ENCODE measurements at places on chromosomes 16 and 17. TPM values are rescaled to one million over a fixed set of nuclear protein-coding genes. Genes with fewer than 3 reads are reported as not detected.

GRCh38 chr17:57869617-57870282 lies 19.9 kb upstream of the MRPS23 start:
- no peaks in the 10 kb centered on the region for H3K27me3 ChIP-seq
- no peak for DNase-seq
- no peak overlapping the region for H3K27ac ChIP-seq
- H3K4me3 ChIP-seq, result no peak overlapping the region
- peaks cover 29% of the 10 kb centered on the region for H3K36me3 ChIP-seq

DNA sequence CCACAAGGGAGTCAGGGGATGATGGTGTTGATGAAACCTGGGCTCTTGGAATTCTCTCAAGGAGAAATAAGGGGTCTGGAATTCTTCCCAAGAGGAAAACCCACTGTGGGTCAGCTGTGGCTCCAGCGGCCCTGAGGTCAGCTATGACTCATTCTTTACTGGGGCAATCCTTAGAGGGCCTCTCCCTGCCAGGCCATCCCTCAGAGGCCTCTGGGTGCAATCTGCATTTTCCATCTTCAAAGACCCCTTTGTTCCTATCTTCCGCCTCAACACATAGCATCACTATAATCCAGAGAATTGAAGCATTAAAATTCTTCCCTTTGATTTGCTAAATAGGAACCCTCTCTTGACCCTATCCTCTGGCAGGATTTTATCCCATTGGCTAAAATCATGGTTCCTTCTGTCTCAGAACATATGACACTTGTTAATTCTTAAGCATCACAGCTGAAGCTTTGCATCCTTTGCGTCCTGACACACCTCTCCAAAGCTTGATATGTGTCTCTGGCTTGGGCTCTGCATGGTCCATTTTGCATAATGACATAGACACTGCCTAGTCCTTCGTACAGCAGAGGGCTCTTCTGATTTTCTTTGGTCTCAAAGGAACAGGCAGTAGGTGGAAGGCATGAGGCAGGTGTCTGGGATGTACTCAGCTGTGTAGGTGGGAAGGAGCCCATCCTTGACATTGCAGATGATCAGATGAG lies 4.4 kb upstream of the KRT37 start:
- H3K4me1 ChIP-seq, result no peaks in the 10 kb centered on the region
- H3K4me3 ChIP-seq, result no peak overlapping the region
- no peaks in the 10 kb centered on the region for H3K27me3 ChIP-seq
- no peak overlapping the region for H3K27ac ChIP-seq
- DNase-seq, result no peak

- H3K4me3 ChIP-seq, result no peak overlapping the region
- H3K27ac ChIP-seq, result no peak overlapping the region
- H3K36me3 ChIP-seq, result no peaks in the 10 kb centered on the region
- peaks cover 6% of the 10 kb centered on the region for H3K4me1 ChIP-seq
These were observed 39.7 kb downstream of the XYLT1 start for GRCh38 chr16:17431012-17431411.

DNA sequence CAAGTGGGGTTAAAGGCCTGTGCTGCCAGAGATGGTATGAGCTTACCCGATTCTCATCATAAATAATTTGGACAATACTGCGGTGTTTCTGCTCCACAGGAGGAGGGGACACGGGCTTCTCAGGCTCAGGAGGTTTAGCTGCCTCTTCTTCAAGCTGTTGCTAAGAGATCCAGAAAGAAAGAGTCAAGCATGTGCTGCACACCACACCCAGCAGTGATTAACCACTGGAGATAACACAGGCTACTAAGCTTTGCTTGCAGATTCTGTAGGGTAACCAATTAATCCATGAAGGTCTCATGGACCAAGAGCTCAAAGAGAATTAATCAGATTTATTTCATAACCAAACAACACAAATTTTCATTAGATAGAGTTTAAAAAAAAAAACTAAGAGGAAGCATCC lies 56.6 kb downstream of the NCOR1 start:
- no peak for DNase-seq
- peaks cover 54% of the 10 kb centered on the region for H3K36me3 ChIP-seq
- H3K4me3 ChIP-seq, result no peak overlapping the region

DNA sequence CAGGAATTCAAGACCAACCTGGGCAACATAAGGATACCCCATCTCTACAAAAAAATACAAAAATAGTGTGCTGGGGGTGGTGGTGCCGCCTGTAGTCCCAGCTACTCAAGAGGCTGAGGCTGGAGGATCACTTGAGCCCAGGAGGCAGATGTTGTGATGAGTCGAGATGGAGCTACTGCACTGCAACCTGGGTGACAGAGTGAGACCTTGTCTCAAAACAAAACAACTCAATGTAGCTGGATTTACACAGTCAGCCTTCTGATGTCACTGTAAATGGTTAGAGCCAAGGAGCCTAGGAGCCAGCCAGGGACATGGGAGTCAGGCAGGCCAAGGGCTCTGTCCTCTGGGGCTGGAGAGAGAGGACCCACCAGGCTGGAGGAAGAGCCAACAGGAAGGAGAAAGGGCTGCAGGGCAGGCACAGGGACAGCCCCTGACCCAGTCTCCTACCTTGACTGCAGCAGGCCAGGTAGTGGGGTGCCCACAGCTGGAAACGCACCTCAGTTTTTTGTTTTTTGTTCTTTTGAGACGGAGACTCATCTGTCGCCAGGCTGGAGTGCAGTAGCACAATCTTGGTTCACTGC lies 8.4 kb downstream of the CDIPT start:
- DNase-seq, result no peak
- H3K4me1 ChIP-seq, result no peaks in the 10 kb centered on the region
- no peak overlapping the region for H3K27ac ChIP-seq
- H3K4me3 ChIP-seq, result no peak overlapping the region
- peaks cover 6% of the 10 kb centered on the region for H3K36me3 ChIP-seq
- no peaks in the 10 kb centered on the region for H3K27me3 ChIP-seq

DNA sequence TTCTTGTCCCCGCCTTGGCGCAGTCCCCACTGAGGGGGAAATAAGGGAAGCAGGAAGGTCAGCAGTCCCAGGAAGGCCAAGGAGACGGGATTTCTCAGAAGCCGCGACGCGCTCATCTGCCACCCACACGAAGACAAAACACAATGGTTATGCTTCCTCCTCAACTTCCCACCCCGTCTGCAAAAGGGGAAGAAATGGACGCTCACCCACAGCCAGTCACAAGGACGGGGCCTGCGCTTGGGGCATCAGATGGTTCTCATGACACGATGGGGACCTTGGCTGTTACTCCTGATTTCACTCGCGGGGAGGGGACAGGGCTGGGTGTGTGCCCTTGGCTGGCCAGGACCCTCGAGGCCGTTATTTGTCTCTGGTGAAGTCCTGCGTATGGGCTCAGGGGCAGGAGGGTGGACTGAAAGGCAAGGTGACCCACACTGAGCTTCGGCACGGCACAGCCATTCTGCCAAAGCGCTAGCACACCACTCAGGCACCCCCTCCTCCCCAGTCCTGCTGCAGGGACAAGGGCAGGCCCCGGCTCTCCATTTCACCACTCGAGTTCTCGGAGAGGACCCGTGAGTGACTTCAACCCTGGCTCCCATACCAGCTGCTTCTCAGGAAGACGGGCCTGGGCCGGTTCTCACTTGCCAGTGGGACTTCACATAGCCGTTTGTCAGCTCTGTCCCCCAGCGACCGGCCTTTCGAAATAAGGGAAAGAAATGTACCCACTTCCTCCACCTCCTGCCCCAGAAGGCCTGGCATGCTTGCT lies 84.5 kb downstream of the ABR start:
- no peaks in the 10 kb centered on the region for H3K27me3 ChIP-seq
- H3K36me3 ChIP-seq, result peaks cover 11% of the 10 kb centered on the region
- H3K4me3 ChIP-seq, result no peak overlapping the region
- H3K4me1 ChIP-seq, result no peaks in the 10 kb centered on the region

DNA sequence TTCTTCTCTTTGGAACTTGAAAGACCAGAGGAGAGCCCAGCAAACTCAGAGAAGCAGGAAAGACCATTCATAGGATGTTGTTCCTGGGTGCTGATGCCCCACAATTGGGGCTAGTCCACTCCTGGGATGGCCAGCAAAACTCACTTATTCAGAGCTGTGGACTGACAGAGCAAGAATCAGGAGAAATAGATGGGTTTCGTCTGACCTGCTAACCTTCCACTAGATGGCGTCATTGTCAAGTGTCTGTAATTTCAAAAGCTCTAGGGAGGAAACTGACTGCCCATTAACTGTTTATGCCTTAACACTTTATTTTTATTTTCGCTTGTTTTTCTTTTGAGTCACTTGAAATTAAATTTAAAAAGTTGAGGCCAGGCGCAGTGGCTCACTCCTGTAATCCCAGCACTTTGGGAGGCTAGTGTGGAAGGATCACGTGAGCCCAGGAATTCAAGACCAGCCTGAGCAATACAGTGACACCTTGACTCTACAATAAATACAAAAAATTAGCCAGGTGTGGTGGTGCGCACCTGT lies 28.7 kb upstream of the MILR1 start:
- H3K36me3 ChIP-seq, result no peaks in the 10 kb centered on the region
- H3K27me3 ChIP-seq, result no peaks in the 10 kb centered on the region
- no peak overlapping the region for H3K4me3 ChIP-seq
- H3K27ac ChIP-seq, result no peak overlapping the region

The SIRT7 gene
- 20.3 TPM for total RNA-seq
